ENCODE measurements at places on chromosomes 6 and 20.

- no peaks in the 10 kb centered on the region for H3K27me3 ChIP-seq
- no peak overlapping the region for H3K4me3 ChIP-seq
- H3K4me1 ChIP-seq, result no peaks in the 10 kb centered on the region
- no peak for DNase-seq
- H3K27ac ChIP-seq, result no peak overlapping the region
- H3K36me3 ChIP-seq, result peaks cover 16% of the 10 kb centered on the region
These were observed 53.6 kb downstream of the KAT14 start for GRCh38 chr20:18191306-18191705.

DNA sequence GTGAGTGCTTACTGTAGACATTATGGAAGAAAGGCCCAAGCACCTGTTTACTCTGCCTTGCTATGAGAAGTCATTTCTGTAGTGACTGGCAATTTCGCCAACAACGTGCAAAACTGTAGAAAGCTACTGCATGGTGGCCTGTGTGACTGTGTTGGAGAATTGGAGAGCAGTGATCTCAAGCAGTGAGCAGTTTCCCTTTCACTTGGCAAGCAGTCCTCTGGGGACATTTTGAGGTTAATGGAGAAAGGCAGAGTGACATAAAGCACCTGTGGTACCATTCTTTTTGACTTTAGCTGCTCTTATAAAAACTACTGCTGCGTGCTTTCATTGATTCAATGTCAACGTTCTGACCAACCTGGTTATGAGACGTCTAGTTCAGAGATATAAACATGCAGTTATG lies 382.6 kb upstream of the JAG1 start:
- no peak overlapping the region for H3K4me3 ChIP-seq
- no peaks in the 10 kb centered on the region for H3K36me3 ChIP-seq
- no peak overlapping the region for H3K27ac ChIP-seq
- no peak for DNase-seq
- H3K4me1 ChIP-seq, result no peaks in the 10 kb centered on the region

GRCh38 chr6:125216015-125216414 lies 62.4 kb downstream of the TPD52L1 start:
- no peaks in the 10 kb centered on the region for H3K36me3 ChIP-seq
- no peak for DNase-seq
- no peak overlapping the region for H3K4me3 ChIP-seq

GRCh38 chr6:152462716-152463115 lies 174.4 kb downstream of the SYNE1 start:
- H3K36me3 ChIP-seq, result no peaks in the 10 kb centered on the region
- H3K4me1 ChIP-seq, result no peaks in the 10 kb centered on the region
- H3K4me3 ChIP-seq, result peak overlapping the region; percentile 0

DNA sequence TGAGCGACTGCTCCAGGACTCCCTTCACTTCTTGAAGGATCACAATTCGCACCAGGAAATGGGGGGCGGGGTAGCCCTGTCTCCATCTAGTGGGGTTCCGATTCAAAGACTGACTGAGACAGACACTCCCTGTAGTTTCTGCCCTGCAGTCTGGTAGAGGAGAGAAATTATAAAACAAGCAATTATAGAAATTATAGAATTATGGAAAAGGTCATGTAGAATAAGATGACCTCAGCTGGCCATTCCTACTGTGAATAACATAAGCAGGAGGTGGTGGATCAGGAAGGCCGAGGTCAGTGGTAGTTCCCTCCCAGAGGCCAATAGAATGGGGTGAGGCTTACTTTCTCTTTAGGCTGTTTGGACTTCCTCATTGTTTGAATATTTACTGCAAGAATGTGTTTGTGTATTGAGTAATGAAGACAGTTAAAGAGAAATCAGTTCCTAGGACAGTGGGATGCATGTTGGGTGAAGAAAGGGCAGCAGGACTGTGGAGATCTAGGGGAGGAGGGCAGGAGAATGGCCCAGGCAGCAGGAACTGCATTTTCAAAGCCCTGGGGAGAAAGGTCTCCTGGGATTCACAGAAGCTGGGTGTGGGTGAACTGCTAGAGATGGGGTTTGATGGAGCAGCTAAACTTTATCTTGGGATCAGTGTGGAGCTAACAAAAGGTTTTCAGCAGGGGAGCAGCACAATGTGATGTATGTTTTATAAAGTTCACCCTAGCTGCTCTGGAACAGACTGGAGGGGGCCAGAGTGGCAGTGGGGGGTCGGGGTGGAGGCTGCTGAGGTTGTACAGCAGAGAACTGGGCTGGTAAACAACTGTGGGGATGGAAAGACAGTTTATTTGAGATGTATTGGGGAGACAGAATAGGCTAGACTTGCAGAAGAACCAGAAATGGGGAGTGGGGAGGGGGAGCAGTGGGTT lies 2.1 kb downstream of the ZNF341 start:
- no peak overlapping the region for H3K4me3 ChIP-seq
- no peak for DNase-seq
- no peaks in the 10 kb centered on the region for H3K36me3 ChIP-seq
- peaks cover 15% of the 10 kb centered on the region for H3K4me1 ChIP-seq
- H3K27ac ChIP-seq, result peak overlapping the region; percentile 97

- H3K36me3 ChIP-seq, result no peaks in the 10 kb centered on the region
- no peak overlapping the region for H3K27ac ChIP-seq
- no peaks in the 10 kb centered on the region for H3K4me1 ChIP-seq
- no peak for DNase-seq
These were observed 13.3 kb upstream of the RIPOR2 start for GRCh38 chr6:24949020-24949569.

DNA sequence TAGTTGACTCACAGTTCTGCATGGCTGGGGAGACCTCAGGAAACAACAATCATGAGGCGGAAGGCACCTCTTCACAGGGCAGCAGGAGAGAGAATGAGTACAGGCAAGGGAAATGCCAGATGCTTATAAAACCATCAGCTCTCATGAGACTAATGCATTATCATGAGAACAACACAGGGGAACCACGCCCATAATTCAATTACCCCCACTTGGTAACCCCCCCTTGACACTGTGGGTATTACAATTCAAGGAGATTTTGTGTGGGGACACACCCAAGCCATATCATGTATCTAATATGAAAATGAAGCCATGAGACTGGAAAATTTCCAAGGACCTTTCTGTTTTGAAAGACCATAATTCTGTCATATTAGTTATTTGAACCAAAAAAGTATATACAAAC lies 342.4 kb upstream of the PLCB4 start:
- no peaks in the 10 kb centered on the region for H3K4me1 ChIP-seq
- DNase-seq, result no peak
- H3K27ac ChIP-seq, result no peak overlapping the region

DNA sequence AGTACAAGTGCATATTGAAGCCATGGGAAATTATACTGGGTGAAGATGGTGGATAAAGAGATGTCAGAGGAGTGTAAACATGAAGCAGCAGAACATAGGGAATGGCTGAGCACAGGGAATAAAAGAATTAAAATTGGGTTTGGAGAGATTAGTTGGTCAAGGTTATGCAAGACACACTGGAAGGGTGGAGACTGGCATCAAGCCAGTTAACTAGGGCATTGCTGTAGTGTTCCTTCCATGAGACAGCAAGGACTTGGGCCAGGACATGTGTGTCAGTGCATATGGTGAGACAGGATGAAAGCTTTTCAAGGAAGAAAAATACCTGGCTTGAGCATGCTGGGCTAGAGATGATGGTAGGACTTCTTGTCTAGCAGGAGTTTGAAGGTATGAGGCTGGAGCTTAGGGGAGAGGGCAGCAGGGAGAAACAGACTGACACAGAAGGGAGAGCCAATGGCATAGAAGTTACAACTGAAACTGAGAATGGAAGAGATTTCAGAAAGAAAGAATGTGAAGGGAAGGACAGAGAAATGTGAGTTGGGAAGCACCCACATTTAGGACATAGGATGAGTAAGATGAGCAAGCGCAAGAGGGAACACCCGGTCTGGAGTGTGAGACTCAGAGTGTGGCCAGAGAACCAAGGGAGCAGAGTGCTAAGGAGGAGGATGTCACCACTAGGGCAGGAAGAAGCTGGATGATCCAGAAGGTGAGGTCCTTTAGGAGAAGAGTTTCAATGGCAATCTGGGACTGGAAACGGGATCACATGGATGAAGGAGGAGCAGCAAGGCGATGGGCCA lies 14.5 kb upstream of the TMEM170B start:
- no peaks in the 10 kb centered on the region for H3K36me3 ChIP-seq
- peak; percentile 31 for DNase-seq
- H3K4me1 ChIP-seq, result peaks cover 3% of the 10 kb centered on the region
- H3K27me3 ChIP-seq, result no peaks in the 10 kb centered on the region

- no peaks in the 10 kb centered on the region for H3K27me3 ChIP-seq
- no peak for DNase-seq
- H3K4me1 ChIP-seq, result no peaks in the 10 kb centered on the region
- H3K4me3 ChIP-seq, result no peak overlapping the region
- no peaks in the 10 kb centered on the region for H3K36me3 ChIP-seq
- H3K27ac ChIP-seq, result no peak overlapping the region
These were observed 114.6 kb upstream of the TCF21 start for GRCh38 chr6:133774356-133774755.

DNA sequence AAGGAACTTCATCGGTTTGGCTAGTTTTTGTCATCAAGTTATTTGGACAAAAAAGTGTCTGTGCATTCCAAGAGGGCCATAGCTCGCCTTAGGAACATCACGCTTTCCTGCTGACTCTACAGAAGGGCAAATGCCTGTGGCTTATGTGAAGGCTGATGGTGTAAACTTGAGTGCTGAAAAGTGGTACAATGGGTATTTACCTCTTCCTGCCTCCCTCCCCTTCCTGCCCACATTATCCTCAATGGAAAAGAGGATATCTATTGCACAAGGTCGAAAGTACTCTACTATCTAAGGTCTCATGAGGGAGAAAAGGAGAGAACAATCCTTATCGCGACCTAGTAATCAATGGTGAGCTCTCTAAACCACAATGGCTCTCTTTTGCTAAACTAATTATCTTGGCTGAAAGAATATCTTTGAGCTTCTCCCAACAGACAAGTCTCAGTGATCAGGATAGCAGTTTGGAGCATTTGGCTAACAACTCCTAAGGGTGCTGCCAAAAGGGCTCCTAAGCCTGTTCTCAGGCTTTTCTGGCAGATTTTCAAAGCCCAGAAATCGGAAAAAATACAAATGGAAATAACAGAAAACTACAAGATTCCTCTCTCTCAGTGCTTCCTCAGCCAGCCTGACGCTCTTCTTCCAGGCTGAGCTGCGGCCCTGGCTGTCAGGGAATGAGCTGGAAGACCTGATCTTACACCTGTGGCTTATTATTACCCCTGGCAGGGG lies 42.6 kb upstream of the ENPP1 start:
- peak overlapping the region; percentile 34 for H3K27ac ChIP-seq
- H3K4me1 ChIP-seq, result peaks cover 8% of the 10 kb centered on the region
- H3K4me3 ChIP-seq, result no peak overlapping the region

GRCh38 chr6:119541132-119541905 lies 191.8 kb upstream of the MAN1A1 start:
- H3K4me1 ChIP-seq, result no peaks in the 10 kb centered on the region
- H3K27ac ChIP-seq, result no peak overlapping the region
- no peak for DNase-seq
- H3K36me3 ChIP-seq, result no peaks in the 10 kb centered on the region
- no peak overlapping the region for H3K4me3 ChIP-seq

DNA sequence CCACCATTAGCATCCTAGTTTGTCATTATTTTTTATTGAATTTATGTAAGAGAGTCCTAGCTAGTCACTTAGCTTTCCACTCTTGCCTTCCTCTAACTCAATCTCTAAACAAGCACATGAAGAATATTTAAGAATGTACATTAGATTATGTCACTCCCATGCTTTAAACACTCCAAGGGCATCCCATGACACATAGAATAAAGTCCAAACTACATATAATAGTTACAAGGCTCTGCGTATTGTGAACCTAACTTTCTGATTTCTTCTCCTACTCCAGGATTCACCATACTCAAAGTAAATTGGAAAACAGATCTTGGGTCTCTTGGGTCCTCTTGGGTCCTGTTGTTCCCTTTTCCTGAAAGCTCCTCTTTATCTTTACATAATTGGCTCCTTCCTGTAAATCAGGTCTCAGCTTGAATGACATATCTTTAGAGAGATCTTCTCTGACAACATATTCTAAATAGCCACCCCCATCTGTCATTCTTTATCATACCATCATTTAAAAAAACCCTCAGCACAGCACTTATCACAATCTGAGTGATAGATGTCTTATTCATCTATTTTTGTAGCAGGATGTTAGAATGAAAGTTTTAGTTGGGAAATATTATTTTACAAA lies 1042.4 kb upstream of the FLRT3 start:
- DNase-seq, result no peak
- H3K27ac ChIP-seq, result no peak overlapping the region
- H3K4me3 ChIP-seq, result no peak overlapping the region
- no peaks in the 10 kb centered on the region for H3K36me3 ChIP-seq
- H3K27me3 ChIP-seq, result no peaks in the 10 kb centered on the region

DNA sequence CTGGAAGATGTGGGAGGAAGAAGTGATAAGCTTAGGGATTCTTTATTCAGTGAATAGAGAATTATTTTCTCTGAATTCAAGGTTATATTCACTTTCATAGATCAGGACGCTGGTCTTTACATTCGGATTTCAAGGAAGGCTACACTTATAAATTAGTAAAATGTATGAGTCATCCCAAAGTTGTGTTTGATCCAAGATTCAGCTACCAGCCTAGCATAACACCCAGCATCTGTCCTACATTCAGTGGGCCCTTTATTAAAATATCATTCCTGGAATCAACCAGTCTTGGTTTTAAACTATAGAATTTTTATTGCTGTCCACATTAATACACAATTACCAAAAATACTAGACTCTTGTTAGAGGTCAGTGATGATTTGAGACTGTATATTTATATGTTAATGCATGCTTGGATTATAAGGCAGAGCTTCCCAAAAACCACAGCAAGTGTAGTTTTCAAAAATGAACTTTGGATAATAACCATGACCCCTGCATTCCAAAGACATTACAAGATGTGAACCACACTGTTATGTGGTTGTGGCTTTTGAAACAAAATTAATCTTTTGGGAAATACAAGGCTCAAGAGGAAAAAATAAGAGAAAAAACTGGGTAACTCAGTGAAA lies 210.7 kb upstream of the CNR1 start:
- DNase-seq, result no peak
- no peaks in the 10 kb centered on the region for H3K36me3 ChIP-seq
- H3K4me3 ChIP-seq, result no peak overlapping the region
- H3K4me1 ChIP-seq, result no peaks in the 10 kb centered on the region

- no peaks in the 10 kb centered on the region for H3K4me1 ChIP-seq
- H3K27ac ChIP-seq, result no peak overlapping the region
- no peaks in the 10 kb centered on the region for H3K36me3 ChIP-seq
- no peak overlapping the region for H3K4me3 ChIP-seq
- no peaks in the 10 kb centered on the region for H3K27me3 ChIP-seq
These were observed 32.5 kb upstream of the MEI4 start for GRCh38 chr6:77620278-77620882.
